ENCODE measurements at places on chromosomes 1 and 21.

- DNase-seq = no peak
Measured at GRCh38 chr1:22044690-22045420, 7.7 kb upstream of the CDC42 start.

- DNase-seq = no peak
Measured at GRCh38 chr1:119204197-119204960, 63.9 kb upstream of the WARS2 start.

GRCh38 chr1:81228926-81229325 lies 571.8 kb upstream of the ADGRL2 start:
- no peak for DNase-seq

GRCh38 chr1:10101929-10102328 lies 69.2 kb downstream of the UBE4B start:
- no peak for DNase-seq

- no peak for DNase-seq
Measured at GRCh38 chr1:28028873-28029654, 59.3 kb downstream of the EYA3 start.

- DNase-seq = no peak
Measured at GRCh38 chr21:31326522-31327242, 17.4 kb downstream of the TIAM1 start.

DNA sequence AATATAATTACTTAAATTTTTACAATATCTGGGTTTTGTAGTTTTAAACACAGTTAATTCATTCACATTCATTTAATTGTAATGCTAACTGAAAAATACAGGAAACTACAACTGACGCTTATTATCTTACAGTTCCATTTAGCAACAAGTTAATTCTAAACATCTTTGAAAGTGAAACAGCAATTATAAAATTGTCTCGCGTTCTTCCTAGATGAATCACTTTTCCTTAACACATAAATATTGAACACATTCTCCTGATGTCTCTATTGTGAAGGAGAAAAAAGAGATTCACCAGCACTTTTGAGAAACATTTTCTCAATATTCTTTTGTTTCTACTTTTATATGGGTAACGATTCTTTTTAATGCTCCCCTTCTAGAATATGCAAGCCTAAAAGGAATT lies 6.4 kb downstream of the PTGFR start:
- DNase-seq = no peak

DNA sequence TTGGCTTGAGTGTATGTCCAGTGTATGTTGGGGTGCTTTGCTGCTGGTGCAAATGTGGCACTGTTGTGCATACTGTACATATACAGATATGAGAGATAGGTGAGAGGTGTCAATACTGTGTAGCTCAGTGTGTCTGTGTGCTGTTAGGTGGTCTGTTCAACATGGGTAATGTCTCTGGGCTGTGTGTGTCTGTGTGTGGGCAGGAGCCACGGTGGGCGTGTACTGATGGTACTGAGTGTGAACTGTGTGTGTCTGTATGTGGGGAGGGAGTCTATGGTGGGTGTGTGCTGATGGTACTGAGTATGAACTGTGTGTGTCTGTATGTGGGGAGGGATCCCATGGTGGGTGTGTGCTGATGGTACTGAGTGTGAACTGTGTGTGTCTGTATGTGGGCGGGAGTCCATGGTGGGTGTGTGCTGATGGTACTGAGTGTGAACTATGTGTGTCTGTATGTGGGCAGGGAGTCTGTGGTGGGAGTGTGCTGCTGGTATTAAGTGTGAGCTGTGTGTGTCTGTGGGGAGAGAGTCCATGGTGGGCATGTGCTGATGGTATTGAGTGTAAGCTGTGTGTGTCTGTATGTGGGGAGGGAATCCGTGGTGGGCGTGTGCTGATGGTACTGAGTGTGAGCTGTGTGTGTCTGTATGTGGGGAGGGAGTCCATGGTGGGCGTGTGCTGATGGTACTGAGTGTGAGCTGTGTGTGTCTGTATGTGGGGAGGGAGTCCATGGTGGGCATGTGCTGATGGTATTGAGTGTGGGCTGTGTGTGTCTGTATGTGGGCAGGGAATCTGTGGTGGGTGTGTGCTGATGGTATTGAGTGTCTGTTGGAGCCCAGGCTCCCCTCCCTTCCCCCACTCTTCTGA lies 32.2 kb upstream of the FOXO6 start:
- no peak for DNase-seq

GRCh38 chr1:199743227-199743626 lies 284.3 kb upstream of the NR5A2 start:
- DNase-seq = no peak

DNA sequence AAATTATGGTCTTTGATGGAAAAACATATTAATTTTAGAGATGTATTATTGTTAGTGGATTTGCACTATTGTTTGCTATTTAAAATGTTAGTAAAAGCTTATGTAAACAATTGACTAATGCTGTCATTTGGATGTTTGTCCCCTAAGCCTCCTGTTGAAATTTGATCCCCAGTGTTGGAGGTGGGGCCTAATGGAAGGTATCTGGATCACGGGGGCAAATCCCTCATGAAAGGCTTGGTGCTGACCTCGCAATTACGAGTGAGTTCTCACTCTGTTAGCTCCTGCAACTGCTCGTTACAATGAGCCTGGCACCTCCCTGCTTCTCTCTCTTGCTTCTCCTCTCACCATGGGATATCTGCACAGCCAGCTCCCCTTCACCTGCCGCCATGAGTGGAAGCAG lies 14.3 kb downstream of the TMEM35B start:
- no peak for DNase-seq

- DNase-seq = no peak
Measured at GRCh38 chr1:226052061-226052460, 10.5 kb upstream of the H3-3A start.

DNA sequence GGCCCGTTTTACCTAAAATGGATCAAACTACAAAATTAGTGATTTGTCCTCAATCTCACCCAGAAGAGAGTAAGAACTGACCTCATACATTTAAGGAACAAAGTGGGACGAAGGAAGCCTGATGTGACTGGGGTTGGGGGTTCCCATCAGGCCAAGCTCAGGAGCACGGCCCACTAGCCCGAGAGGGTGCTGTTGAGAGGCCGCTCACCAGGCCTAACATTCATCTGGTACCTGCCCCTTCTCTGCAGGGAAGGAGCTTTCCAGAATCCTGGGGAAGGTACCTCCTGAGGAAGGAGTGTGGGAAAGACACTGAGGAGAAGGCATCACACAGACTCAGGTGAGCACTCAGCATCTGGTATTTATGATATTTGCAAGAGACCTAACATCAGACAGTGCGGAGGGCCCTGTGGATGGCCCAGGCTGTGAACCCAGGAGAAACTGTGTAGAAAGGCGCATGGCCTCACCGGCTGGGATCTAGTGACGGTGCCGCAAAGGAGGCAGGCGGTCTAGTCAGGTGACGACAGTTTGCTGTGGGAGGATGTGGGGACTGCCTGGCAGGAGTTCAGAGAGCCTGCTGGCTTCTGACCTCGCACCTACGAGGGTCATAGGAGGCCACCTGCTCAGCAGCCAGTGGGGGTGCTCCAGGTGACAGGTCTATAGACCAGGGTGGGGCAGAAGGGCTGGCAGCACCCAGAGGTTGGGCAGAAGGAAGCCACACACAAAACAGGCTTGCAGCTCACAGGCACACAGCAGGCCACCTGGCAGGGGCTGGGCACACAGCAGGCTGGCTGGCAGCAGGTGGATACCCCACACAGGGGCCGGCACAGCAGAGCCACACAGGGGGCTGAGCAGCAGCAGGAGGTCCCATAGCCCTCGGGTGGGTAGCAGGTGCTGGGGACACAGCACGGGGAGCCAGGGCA lies 543 bp downstream of the KRTAP12-4 start:
- DNase-seq = no peak

DNA sequence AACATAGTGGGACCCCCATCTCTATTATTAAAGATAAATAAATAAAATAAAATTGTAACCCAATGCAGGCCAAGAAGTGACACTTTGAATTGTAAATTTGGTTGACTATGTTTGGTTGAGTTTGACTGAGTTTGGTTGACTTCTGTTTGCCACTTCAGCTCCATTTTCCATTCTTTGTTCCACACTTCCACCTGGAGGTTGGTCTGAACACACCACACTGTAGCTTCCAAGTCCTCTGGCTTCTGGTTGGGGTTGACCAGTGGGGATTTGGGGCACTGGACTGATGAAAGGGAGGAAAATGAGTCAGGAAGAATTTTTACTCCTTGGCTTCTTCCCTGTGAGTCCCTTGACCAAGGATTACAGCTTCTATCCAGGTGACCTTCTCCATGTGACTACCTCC lies 40.6 kb upstream of the DIPK1A start:
- no peak for DNase-seq

DNA sequence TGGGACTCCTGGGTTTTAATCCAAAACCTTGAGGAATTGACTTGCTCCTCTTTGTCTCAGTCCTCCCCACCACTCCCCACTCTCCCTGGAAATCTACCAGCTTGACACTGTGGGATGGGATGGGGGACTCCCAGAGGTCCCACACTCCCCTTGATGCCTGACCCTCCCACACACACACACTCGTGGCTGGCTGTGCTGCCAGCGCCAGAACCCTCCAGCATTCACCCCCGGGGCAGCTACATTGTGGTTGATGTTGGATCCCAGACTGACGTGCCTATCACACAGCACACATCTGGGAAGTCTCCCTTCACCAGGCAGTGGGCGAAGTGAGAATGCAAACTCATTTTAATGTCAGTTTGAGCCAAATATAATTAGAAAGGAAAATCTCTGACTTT lies 10.0 kb downstream of the KIRREL1 start:
- no peak for DNase-seq

DNA sequence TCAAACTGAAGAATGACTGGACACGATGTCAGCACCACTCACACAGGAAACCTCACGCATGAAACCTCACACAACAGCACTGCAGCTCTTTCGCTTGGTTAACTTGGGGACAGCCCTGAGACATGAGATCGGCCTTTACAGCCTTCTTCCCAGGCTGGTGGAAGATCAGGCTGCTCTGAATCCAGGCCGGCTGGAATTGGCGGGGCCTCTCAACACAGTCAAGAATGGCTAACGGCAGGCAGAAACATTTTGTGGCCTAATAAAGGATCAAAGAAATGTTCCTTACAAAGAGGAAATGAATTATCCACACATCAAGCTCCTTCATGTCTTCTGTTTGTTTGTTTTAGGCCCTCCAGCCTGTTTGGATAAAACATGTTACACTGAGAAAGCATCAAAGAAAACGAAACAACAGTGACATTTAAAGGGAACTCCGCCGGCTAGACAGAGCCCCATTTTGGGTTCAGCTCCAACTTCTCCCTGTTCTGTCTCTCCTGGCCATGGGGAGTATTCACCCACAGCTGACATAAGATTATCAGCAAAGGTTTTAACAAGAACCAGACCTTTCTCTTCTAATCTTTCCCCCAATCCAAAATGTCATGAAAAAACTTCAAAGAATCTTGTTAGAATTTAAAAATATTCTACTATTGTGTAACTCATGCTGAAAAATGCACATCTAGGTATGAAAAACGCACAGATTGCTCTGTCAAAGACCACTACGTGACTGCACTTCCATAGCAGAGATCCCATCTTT lies 131.2 kb downstream of the SLC45A1 start:
- DNase-seq = no peak

- no peak for DNase-seq
Measured at GRCh38 chr1:23964235-23964668, 4.6 kb downstream of the PNRC2 start.

- no peak for DNase-seq
Measured at GRCh38 chr1:901108-901859, 22.4 kb upstream of the SAMD11 start.

GRCh38 chr1:228364706-228365213 lies 41.9 kb downstream of the TRIM11 start:
- DNase-seq = no peak

- DNase-seq = no peak
Measured at GRCh38 chr1:38274974-38275373, 228.4 kb upstream of the POU3F1 start.

- no peak for DNase-seq
Measured at GRCh38 chr1:9369964-9370788, 77.5 kb downstream of the SPSB1 start.

DNA sequence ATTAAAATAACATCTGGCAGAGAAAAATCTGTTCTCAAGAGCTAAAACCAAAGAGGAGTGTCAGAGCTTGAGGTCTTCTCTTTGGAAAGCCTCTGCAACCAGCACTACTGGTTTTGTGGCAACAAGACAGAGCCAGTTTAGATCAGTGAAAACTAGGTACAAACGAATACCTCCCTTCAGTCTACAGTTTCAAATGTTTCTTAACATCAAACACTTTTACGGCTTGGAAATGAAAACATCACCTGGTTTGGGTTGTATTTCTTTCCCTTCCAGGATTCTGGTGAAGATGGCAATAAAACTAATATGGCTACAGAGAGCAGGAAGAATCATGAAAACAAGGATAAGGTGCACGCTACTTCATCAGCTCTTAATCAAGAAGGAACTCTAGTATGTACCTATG lies 339.4 kb upstream of the ESRRG start:
- DNase-seq = no peak

- no peak for DNase-seq
Measured at GRCh38 chr1:119470377-119470776, 36.6 kb upstream of the HSD3B1 start.

GRCh38 chr1:151723726-151724370 lies 2.5 kb downstream of the RIIAD1 start:
- DNase-seq = no peak

- no peak for DNase-seq
Measured at GRCh38 chr1:93354749-93355148, 9.0 kb downstream of the DR1 start.

GRCh38 chr1:6443339-6444115 lies 19.0 kb downstream of the ESPN start:
- DNase-seq = no peak

GRCh38 chr1:150579945-150580642 lies 684 bp upstream of the MCL1 start:
- no peak for DNase-seq

DNA sequence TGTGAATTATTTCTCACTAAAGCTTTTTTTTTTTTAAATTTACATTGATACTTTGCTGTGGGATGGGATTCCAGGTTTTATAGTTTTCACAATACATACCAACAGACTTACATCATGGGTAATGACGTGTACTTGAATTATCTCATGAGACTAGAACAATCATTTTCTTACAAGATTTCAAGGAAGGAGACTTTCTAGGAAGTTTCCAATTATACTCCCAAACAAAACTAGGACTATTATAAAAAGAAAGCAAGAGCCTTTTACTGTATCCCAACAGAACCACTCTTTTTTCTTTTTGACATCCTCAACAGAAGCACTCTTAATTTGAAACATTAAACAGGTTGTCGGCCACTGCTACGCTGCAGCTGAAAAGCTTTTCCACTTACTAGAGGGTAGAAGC lies 48.7 kb downstream of the TESK2 start:
- DNase-seq = no peak

GRCh38 chr1:53896635-53897229 lies 2.7 kb downstream of the DIO1 start:
- no peak for DNase-seq

DNA sequence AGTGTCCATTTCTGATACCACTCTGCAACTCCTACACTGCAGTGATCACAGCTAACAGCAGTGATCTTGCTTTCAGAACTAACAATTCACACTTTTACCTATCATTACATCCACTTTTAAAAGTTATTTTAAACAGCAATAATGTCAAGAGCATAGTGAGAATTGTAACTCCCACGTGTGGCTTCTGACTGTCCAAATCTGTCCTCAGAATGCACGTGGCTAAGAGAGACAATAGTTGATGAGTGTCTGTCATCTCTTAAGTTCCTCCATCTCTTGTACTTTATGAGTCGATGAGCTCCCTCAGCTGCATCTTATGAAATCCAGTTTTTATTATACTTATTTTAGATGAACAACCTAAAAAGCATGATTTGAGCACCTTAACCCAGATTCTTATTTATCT lies 16.5 kb upstream of the CFHR5 start:
- DNase-seq = no peak
